ENCODE measurements at places on chromosomes 16 and 17. TPM values are rescaled to one million over a fixed set of nuclear protein-coding genes. Genes with fewer than 3 reads are reported as not detected.

TNP2 gene
- total RNA-seq, result not detected

KRT13 gene
- total RNA-seq, result not detected

ABI3 gene
- 1.1 TPM for total RNA-seq

NATD1 gene
- 8.4 TPM for total RNA-seq

CPSF4L gene
- not detected for total RNA-seq

CLDN6 gene
- total RNA-seq, result 793 TPM

MIS12 gene
- total RNA-seq, result 25.6 TPM

TBC1D3C gene
- total RNA-seq, result not detected
